ENCODE measurements at places on chromosomes 4 and X. TPM values are rescaled to one million over a fixed set of nuclear protein-coding genes. Genes with fewer than 3 reads are reported as not detected.

GRCh38 chr4:105193536-105193935, 46.9 kb downstream of the TET2 start:
- no peak for DNase-seq

GRCh38 chrX:17638731-17639130, 98.6 kb upstream of the SCML1 start:
- no peak for DNase-seq

SORCS2 gene
- 2.5 TPM for total RNA-seq

SUPT20HL2 gene
- not detected for total RNA-seq
